ENCODE measurements at places on chromosomes 4 and X. TPM values are rescaled to one million over a fixed set of nuclear protein-coding genes. Genes with fewer than 3 reads are reported as not detected.

The TEX13D gene
- not detected for total RNA-seq

The IQSEC2 gene
- total RNA-seq: 17.3 TPM

The CACNA1F gene
- total RNA-seq: 1.4 TPM

The CNOT6L gene
- total RNA-seq: 50.8 TPM

The GALNTL6 gene
- total RNA-seq: 0.20 TPM

The CCNA2 gene
- 1.2 TPM for total RNA-seq

The NEUROG2 gene
- not detected for total RNA-seq

The GPR34 gene
- 28.0 TPM for total RNA-seq

The RENBP gene
- 46.4 TPM for total RNA-seq

The SPANXN4 gene
- not detected for total RNA-seq

The SATL1 gene
- not detected for total RNA-seq

The CTAG1B gene
- not detected for total RNA-seq

The TMEM150C gene
- 5.9 TPM for total RNA-seq

The NRK gene
- 1.3 TPM for total RNA-seq

The GYPE gene
- total RNA-seq: 3.2 TPM

The CT45A3 gene
- total RNA-seq: 0.58 TPM

The CSN2 gene
- total RNA-seq: not detected

The OCIAD1 gene
- 101 TPM for total RNA-seq

The TRMT2B gene
- 20.9 TPM for total RNA-seq

The SEPTIN11 gene
- 112 TPM for total RNA-seq

The NMU gene
- total RNA-seq: 2.1 TPM

The MXD4 gene
- total RNA-seq: 72.7 TPM

The TMPRSS11F gene
- total RNA-seq: not detected

The ENAM gene
- total RNA-seq: 0.61 TPM

The HHIP gene
- total RNA-seq: 247 TPM

The VCX3B gene
- not detected for total RNA-seq

The RBMXL3 gene
- not detected for total RNA-seq

The FAM241A gene
- total RNA-seq: 6.3 TPM

The SCML2 gene
- 0.81 TPM for total RNA-seq

The BEND4 gene
- total RNA-seq: 0.43 TPM

The SHROOM4 gene
- total RNA-seq: 43.5 TPM

The CXorf65 gene
- not detected for total RNA-seq

The USP9X gene
- 71.5 TPM for total RNA-seq

The GAGE12H gene
- total RNA-seq: not detected

The UGT2A1 gene
- total RNA-seq: not detected

The MAGED4B gene
- 6.1 TPM for total RNA-seq

The TLR10 gene
- total RNA-seq: 0.78 TPM

The RBM3 gene
- total RNA-seq: 170 TPM

The AFF2 gene
- 13.4 TPM for total RNA-seq

The TRIM61 gene
- 1.2 TPM for total RNA-seq

The CRMP1 gene
- total RNA-seq: 6.1 TPM

The CPEB2 gene
- total RNA-seq: 25.6 TPM
